Neuronal stem cell (in vitro differentiated cells): ENCODE measurements at places on chromosomes 2 and 18.
A peak's percentile ranks its signal among the peaks of the same experiment; 100 is the strongest.

DNA sequence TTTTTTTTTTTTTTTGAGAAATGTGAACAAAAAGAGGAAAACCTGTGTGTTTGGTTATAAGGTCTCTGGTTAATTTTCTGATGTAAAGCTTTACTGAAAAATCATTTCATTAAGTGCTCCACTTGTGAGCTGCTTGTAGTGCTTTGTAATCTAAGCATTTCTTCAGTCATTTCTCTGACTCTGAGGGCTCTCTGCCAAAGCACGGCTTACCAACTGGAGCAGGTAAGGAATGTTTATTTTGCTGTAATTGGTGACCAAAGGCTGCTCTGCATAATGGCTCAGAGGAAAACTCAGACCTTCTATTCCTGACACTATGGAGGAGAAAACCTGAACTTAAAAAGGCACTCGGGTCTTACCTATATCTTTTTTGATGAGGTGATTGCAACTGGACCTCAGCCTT, 848.8 kb downstream of the MBD2 start:
- no peak for DNase-seq

- no peak for DNase-seq
Measured at GRCh38 chr18:21177822-21178221, 64.2 kb upstream of the GREB1L start.

DNA sequence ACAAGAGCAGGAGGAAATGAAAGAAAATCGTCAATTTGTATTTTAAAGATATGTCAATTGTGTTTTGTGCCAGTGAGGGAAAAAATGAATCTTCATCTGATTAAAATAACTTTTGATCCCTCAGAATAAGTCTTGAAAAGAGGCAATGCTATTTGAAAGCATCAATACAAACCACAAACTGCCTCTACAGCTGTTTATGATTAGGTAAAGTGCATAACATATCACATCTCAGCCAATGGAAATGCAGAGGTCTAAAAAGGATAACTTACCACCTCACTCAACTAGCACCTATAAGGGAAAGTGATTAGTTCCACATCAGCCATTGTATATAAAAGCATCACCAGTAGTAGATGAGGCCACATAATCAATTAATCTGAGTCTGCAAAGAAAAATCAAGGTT, 492.2 kb upstream of the CDH2 start:
- DNase-seq: no peak

DNA sequence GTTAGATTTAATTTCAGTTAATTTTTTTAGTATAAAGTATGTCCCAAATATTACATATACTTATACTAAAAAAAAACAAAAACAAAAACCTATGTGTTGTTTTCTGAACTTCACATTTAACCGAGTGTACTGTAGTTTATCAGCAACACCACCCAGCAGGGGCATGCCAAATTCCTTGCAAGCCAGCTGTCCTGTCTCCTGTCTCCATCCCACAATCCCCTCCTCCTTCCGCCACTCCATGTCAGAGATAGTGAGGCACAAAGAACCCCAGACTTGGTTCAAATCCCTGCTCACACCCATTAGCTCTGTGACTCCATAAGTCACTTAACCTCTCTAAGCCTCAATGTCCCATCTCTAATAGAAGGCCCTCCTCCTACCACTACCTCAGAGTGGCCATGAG, 9.4 kb downstream of the CHST10 start:
- DNase-seq: no peak

- no peak for DNase-seq
Measured at GRCh38 chr2:121239969-121240368, 45.0 kb downstream of the TFCP2L1 start.

GRCh38 chr2:202317080-202317857, 51.7 kb downstream of the NOP58 start:
- no peak for DNase-seq

- no peak for DNase-seq
Measured at GRCh38 chr2:232981356-232981755, 31.7 kb downstream of the NGEF start.

DNA sequence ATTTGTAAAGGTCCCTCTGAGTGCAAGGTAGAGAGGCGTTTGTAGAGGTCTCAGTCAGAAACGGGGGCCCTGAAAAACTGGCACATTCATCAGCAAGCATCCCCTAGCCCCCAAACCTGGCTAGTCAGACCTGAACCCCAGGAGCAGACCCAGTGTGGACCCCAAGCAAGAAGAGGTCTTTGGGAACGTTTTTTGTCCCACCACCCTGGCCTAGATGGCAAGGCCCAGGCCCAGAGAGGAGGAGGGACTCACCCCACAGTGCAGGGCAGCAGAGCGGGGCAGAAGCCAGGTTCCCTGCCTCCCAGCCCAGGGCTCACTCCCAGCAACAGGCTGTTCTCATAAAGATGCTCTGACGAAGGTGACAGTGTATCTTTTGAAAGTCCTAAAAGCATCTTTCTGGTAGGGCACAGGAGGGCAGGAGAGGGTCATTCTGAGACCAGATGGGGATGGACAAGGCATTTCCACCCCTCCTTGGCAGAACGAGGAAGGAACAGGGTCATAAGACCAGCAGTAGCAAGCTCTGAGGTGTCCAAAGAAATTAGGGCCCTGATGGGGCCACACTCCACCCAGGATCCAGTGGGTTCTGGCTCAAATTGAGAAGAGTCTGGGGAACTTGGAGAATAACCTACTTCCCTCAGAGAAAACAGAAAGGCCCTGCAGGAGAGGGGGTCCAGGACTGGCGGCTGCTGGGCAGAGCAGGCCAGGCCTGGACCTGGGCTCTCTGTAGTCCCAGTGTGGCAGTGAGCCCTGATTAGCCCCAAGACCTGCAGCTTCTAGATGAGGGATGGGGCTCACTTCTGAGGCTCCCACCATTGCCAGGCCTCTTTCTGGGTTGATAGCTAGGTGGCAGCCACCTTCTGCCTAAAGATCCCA, 18.2 kb downstream of the ADRA2B start:
- no peak for DNase-seq

GRCh38 chr18:60910534-60910933, 422.7 kb upstream of the CDH20 start:
- DNase-seq: no peak

DNA sequence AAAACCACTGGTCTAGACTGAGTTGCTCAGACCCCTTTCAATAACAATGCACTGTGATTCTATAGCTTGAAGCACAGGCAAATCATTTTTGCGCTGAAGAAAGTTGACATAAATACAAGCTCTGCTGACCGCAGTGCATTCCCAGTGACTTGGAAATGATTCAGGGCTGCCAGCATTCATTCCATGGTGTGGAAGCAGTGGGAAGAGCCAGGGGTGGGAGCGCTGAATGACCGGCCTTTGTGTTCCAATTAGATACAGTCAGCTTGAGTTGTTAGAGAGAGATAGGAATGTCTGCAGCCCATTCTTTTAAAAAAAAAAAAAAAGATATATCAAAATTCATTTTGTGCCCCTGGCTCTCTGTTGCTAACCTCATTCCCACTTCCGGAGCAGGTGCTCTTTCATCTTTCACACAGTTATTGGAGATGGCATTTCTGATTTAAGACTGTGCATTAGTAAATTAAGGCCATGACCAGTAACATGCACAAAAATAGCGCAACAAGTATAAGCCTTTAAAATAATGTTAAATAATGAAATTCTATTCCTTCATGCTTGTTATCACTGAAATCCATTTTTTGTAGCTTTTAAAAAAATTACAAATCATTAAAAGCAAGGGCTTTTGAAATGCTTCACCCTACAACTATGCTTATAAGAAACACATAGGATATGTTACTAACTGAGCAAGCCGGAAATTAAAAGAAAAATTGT, 59.4 kb upstream of the CTLA4 start:
- DNase-seq: peak; percentile 75

- DNase-seq: no peak
Measured at GRCh38 chr2:135960656-135961551, 24.5 kb downstream of the DARS1 start.

DNA sequence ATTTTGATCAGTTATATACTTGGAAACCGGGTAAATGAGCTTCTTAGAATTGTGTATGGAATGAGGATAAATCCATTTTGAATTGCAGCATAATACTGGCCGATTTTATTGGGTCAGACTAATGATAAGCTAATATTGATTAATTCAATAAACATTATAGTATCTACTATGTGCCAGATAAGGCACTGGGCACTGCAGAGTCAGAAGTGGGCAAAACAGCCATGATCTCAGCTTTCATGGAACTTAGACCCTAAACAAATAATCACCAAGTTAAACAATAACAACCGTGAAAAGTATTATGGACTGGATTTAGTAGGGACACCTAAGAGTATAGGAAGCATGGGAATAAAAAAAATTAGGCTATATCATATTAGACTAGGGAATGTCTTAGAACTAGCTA, 297.0 kb upstream of the PKDCC start:
- DNase-seq: no peak

DNA sequence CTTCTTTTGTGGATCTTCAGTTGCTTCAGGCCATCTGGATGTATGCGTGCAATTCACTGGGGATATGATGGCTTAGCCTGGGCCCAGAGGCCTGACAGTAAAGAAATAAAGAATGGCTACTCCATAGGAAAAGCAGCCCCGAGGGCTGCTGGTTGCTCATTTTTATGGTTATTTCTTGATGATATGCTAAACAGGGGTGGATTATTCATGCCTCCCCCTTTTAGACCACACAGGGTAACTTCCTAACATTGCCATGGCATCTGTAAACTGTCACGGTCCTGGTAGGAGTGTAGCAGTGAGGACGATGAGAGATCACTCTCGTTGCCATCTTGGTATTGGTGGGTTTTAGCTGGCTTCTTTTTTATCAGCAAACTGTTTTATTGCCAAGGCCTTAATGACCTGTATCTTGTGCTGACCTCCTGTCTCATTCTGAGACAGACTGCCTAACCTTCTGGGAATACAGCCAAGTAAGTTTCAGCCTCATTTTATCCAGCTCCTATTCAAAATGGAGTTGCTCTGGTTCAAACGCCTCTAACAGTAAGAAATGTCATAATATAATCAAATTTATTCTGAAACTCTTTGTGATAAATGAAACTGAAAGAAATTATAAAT, 60.5 kb downstream of the DSEL start:
- no peak for DNase-seq

DNA sequence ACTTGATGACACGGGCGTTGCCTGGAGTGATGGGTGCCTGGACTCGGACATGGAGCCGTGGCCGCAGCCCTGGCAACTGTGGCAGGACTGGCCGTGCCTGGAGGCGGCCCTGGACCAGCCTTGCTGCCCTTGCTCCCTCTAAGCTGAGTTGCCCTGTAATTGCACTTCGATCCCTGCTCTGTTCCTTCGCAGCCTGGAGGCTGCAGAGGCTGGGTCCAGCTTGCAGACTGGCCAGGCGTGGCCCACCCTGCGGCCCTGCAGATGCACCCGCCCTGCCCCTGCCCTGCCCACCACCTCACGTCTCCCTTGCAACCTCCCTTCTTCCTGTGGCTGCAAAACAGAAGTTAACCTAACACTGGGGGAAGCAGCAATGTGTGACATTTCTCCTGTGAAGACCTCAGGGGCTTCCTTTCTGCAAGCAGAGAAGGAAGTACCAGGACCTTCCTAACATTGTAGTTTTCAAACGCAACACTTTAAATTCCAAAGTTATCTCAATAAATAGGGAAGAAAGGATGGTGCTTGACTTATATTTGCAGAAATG, 174.6 kb upstream of the TPO start:
- DNase-seq: no peak

DNA sequence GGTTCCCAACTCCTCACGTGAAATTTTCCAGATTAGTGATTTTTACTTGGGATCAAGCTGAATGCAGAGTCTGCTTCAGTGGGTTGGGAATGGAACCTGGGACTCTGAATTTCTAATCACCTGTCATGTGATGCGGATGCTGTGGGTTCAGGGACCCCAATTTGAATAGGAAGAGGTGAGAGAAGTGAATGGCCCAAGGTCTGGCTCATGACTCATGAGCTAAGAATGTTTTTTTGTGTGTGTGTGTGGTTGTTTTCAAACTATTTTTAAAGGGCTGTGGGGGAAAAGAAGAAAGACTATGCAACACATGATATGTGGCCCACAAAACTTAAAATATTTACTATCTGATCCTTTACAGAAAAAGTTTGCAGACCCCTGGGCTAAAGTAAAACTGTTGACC, 108.5 kb upstream of the CYRIA start:
- no peak for DNase-seq

- no peak for DNase-seq
Measured at GRCh38 chr2:120746144-120746543, 10.5 kb downstream of the GLI2 start.

DNA sequence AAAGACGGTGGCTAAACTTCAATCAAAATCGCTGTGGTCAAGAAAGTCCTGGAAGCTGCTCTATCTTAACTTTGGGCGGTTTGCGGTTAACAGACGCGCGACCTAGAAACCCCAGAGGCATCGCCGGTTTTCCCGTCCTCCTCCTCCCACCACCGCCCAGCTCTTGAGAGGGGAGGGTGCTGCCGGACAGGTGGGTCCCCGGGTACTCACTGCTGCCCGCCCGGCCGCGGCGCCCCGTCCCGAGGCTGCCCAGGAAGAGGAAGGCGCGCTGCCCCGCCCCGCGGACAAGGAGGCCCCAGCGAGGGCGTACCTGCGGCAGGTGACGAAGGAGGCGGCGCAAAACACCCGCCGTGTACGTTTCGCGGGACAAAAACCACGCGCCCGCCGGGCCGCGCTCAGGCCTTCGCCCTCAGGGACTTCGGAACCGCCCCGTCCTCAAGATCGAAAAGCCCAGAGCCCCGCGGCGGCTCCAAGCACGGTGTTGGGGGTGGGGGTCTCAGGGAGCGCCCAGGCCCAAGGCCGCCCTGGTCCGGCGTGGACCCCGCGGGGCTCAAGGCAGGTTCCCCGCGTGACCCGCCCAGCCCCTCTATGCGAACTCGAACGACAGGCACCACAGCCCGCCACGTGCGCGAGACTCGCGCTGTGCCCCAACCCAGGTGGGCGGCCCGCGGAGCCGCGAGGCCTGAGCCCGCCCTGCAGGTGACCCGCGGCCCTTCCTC, at the start of gene SH3YL1:
TSS of gene SH3YL1 (minus strand) at position 259 of the 719 bp plus-strand sequence. CDS start at position 211, 48 bp downstream.
- DNase-seq: no peak

- DNase-seq: no peak
Measured at GRCh38 chr2:72153026-72153791, 5.5 kb upstream of the CYP26B1 start.

DNA sequence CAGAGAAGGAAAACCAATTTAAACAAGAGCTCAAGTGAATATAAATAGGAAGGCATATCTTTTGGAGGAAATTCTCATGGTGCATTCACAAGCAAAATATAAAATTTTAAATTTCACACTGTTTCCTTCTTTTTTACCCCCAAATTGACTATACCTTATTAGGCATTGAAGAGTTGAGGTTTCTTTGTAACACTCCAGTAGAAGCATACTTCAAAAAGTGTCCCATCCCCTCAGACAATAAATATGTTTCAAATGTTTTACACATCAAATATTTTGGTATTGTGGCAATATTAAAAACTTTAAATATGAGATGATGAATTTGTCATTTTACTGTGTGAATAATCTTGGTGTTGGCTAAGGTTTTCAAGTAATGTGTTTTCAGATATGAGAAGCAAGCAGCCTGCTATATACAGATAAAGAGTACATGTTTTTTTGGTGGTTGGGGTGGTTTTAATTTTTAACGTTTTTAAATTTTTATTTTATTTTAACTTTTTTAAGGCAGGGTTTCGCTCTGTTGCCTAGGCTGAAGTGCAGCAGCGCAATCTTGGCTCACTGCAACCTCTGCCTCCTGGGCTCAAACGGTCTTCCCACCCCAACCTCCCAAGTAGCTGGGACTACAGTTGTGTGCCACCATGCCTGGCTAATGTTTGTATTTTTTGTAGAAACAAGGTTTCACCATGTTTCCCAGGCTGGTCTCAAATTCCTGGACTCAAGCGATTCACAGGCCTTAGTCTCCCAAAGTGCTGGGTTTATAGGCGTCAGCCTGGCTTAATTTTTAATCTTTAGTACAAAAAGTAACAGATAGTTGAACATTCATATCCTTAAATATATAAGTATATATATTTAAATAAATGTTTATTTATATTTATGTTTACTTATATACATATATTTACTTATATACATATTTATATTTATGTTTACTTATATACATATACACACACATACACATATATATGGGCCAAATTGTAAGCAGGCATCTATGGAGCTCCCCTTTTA, 36.5 kb upstream of the DLX1 start:
- no peak for DNase-seq
